ENCODE measurements at places on chromosomes 5 and 9.

- no peak for DNase-seq
These were observed 101.8 kb downstream of the TMEM167A start for GRCh38 chr5:82975396-82975795.

DNA sequence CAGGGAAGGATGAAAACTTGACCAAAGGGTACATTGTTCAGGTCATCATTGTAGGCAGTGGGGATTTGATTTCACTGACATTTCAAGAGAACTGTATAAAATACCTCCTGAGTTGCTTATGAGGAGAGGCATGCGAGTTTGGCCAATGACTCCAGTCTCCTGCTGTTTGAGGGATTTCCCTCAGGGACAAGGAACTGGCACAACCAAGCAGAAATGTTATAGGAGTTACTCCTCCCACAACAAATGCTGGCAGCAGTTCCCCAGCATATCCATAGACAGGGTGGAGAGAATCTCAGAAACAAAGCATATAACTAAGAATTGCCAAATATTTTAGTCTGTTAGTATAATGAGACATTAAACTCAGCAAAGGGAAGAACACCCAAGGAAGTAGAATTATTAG, 47.2 kb upstream of the FBXL7 start:
- DNase-seq = peak; percentile 69

DNA sequence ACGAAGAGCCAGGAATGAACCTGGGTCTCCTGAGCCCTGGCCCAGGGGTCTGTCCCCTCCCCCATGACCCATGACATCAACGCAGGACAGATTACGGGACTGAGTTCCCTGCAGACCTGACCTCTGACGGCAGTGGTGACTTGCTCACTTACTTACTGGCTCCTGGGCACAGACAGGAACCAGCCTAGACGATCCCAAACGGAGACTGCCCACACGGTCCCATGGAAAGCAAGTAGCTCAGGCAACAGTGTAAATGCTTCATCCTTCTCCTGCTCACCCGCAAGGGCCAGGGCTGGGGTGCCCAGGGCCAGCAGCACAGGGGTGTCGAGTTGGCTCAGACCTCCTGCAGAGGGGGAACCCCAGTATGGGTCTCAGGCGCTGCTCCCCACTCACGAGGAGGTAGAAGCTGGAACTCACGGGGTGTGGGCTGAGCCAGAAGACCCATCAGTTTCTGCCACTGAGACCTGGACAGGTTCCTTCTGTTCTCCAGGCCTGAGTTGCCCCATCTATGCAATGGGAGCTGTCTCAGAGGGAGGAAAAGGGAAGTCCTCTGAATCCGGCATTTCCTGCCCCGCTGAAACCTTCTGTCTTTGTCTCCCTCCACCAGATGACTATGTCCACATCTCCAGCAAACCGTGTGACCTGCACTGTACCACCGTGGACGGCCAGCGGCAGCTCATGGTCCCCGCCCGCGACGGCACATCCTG, 5.6 kb downstream of the ADAMTSL2 start:
- no peak for DNase-seq

DNA sequence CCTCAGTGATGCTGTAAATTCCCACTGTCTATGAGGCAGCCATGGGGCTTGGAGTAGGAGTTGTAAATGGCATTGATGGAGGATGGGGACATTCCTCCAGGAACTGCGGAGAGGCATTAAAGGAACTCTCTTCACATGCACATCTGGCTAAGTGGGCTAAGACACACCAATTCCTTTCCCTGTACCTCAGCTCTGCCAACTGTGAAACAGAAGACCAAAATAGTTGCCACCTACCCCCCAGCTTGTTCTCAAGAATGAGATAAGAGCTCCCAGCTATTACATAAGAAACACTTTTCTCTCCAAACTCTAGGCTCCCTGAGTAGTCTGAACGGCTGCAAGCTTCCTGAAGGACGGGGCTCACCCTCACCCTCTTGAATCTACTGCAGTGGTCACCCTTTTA, 144.6 kb upstream of the SLC30A5 start:
- DNase-seq = no peak

DNA sequence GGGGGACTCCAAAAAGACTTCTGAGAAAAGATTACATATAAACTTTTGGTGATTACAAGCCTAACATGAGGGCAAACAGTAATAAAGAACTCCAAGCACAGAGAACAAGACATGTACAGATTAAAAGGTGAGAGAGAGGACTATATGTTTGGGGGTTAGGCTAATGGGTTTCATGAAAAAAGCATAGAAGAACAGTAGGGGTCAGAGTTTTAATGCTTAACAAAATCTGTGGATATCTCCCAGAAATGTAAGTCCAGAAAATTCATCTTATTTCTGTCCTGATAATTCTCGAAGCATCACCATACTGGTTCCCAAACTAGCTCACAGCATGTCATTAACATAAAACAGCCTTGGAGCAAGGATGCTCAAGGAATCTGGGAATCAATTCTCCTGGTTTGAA, 137.2 kb downstream of the ARRDC3 start:
- peak; percentile 14 for DNase-seq

DNA sequence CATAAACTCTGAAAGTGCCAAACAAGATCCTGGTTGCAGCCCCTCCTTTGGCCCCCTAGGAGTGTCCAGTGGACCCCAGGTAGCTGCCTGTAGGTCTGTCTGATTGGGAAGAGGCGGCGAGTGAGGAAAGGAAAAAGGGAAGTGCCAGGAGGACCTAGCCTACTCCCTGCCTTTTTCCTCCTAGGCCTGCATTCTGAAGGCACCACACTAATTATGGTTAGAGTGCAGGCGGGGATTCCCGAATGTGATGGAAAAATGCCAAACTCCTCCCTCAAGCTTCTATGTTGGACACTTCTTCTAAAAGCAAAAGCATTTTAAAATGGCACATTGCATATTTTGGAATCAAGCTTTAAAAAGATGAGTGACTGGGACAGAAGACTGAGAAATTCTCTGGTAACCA, 83.2 kb upstream of the SMIM15 start:
- DNase-seq = peak; percentile 23

- DNase-seq = no peak
These were observed 285.0 kb upstream of the ADAMTSL1 start for GRCh38 chr9:18188971-18189370.
